ENCODE measurements at places on chromosomes 11 and 22. TPM values are rescaled to one million over a fixed set of nuclear protein-coding genes. Genes with fewer than 3 reads are reported as not detected.

- no peaks in the 10 kb centered on the region for H3K4me1 ChIP-seq
- H3K4me3 ChIP-seq, result no peak overlapping the region
- H3K36me3 ChIP-seq, result no peaks in the 10 kb centered on the region
- no peak overlapping the region for H3K27ac ChIP-seq
Observed at GRCh38 chr22:39718921-39719475, 148.4 kb downstream of the CACNA1I start.

The XKR3 gene
- not detected for total RNA-seq

GRCh38 chr11:78857688-78858087 lies 283.0 kb upstream of the NARS2 start:
- no peaks in the 10 kb centered on the region for H3K4me1 ChIP-seq
- H3K27ac ChIP-seq, result no peak overlapping the region
- H3K4me3 ChIP-seq, result no peak overlapping the region

- H3K36me3 ChIP-seq, result peaks cover 21% of the 10 kb centered on the region
- peaks cover 15% of the 10 kb centered on the region for H3K4me1 ChIP-seq
- H3K27me3 ChIP-seq, result no peaks in the 10 kb centered on the region
Observed at GRCh38 chr22:37202001-37202555, 10.2 kb downstream of the SSTR3 start.

GRCh38 chr11:129248618-129249017 lies 56.5 kb upstream of the ARHGAP32 start:
- H3K36me3 ChIP-seq, result no peaks in the 10 kb centered on the region
- H3K4me3 ChIP-seq, result no peak overlapping the region
- no peak for DNase-seq
- no peaks in the 10 kb centered on the region for H3K27me3 ChIP-seq
- peak overlapping the region; percentile 35 for H3K27ac ChIP-seq

Data from Calu3 (cell line).